Body of pancreas (tissue), 4 donors: ENCODE measurements at places on chromosomes 1 and 21.

DNA sequence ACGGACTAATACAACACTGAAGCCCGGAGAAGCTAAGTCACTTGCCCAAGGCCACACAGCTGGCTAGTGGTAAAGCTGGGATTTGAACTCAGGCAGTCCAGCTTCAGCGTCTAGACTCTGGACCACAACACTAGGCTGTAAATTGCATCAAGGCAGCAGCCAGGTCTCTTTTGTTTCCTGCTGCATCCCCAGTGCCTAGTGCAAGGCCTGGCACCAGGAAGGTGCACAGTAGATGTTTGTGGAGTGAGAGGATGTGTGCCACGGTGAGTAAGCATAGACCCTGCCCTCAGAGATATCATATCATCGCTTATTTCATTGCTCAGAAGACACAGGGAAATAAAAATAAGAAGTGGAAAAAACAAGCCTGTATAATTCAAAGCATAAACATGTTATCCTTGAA, 40.9 kb downstream of the IGSF21 start:
- H3K4me1 ChIP-seq: no peaks in the 10 kb centered on the region
- no peaks in the 10 kb centered on the region for H3K27me3 ChIP-seq
- DNase-seq: no peak

GRCh38 chr1:44617703-44618029, 56.6 kb downstream of the TMEM53 start:
- no peak overlapping the region for H3K27ac ChIP-seq
- no peaks in the 10 kb centered on the region for H3K27me3 ChIP-seq
- no peaks in the 10 kb centered on the region for H3K36me3 ChIP-seq
- H3K4me1 ChIP-seq: peaks cover 14% of the 10 kb centered on the region
- DNase-seq: no peak
- H3K4me3 ChIP-seq: no peak overlapping the region

GRCh38 chr1:162774007-162774406, 16.5 kb upstream of the HSD17B7 start:
- no peaks in the 10 kb centered on the region for H3K36me3 ChIP-seq
- no peak overlapping the region for H3K4me3 ChIP-seq
- H3K27ac ChIP-seq: no peak overlapping the region
- no peak for DNase-seq
- no peaks in the 10 kb centered on the region for H3K27me3 ChIP-seq
- H3K4me1 ChIP-seq: no peaks in the 10 kb centered on the region

- H3K36me3 ChIP-seq: no peaks in the 10 kb centered on the region
- no peak overlapping the region for H3K4me3 ChIP-seq
- H3K4me1 ChIP-seq: peaks cover 9% of the 10 kb centered on the region
Measured at GRCh38 chr1:8473891-8474300, 156.0 kb downstream of the SLC45A1 start.

GRCh38 chr1:1033731-1034438, 14.0 kb downstream of the AGRN start:
- H3K27me3 ChIP-seq: no peaks in the 10 kb centered on the region
- H3K27ac ChIP-seq: no peak overlapping the region
- peaks cover 39% of the 10 kb centered on the region for H3K4me1 ChIP-seq
- H3K4me3 ChIP-seq: no peak overlapping the region

GRCh38 chr1:13731897-13732296, 31.9 kb downstream of the PRDM2 start:
- no peaks in the 10 kb centered on the region for H3K4me1 ChIP-seq
- no peak for DNase-seq
- no peak overlapping the region for H3K4me3 ChIP-seq
- no peaks in the 10 kb centered on the region for H3K27me3 ChIP-seq
- H3K36me3 ChIP-seq: no peaks in the 10 kb centered on the region
